Tibial nerve (tissue), 4 donors: ENCODE measurements at places on chromosomes 12 and 14. TPM values are rescaled to one million over a fixed set of nuclear protein-coding genes. Genes with fewer than 3 reads are reported as not detected.

Gene PDE6H
- total RNA-seq = not detected

Gene PLXNC1
- total RNA-seq = 9.0 TPM

Gene KRT6B
- not detected for total RNA-seq

Gene TNFRSF1A
- 279 TPM for total RNA-seq

Gene ASB8
- total RNA-seq = 25.1 TPM

Gene SHMT2
- total RNA-seq = 35.4 TPM

Gene NOS1
- 32.4 TPM for total RNA-seq

GRCh38 chr12:98211909-98212695 is 303.3 kb upstream of the TMPO start:
- H3K27ac ChIP-seq = no peak overlapping the region
- H3K27me3 ChIP-seq = no peaks in the 10 kb centered on the region
- DNase-seq = no peak
- no peaks in the 10 kb centered on the region for H3K4me1 ChIP-seq

DNA sequence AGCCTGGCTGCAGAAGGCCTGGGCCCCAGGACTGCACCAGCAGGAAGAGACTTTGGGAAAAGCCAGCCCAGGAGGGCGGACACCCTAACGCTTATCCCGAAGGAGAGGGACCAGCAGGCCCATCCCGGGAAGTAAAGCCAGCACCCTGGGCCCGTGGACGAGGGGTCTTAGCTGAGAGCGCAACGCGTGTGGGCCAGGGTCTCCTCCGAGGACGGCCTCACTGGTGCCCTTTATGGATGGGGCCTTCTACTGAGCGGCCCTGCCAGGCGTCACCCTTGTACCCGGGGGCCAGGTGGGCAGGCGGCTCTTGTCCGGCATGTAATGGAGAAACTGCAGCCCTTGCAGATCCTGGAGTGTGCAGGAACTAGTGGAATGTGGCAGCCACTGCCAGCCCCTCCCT is 14.1 kb downstream of the TEDC1 start:
- no peaks in the 10 kb centered on the region for H3K36me3 ChIP-seq
- no peak for DNase-seq
- H3K4me3 ChIP-seq = no peak overlapping the region

DNA sequence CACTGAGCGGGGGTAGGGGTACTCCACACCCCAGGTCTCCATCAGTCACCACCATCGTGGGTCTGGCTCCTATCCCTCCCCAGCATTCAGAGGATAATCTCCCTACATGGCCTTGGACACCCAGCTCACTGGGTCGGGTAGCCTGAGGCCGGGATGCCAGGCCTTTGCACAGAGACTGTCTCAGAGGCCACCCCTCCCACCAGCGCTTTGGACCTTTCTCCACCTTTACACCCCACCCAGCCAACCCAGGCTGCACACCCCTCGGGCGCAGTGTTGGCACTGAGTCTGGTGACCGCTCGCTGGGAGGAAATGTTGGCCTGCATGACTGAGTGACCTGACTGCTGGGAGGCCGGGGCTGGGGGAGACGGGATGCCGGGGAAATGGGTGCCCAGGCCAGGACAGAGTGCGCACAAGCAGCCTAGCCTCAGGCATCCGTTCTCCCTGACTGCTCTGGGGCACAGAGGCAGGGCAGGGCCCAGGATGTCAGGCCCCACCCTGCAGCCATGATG is 10.6 kb upstream of the LBHD2 start:
- peaks cover 57% of the 10 kb centered on the region for H3K4me1 ChIP-seq
- DNase-seq = no peak
- no peak overlapping the region for H3K4me3 ChIP-seq
- H3K27me3 ChIP-seq = no peaks in the 10 kb centered on the region
